Fibroblast of gingiva (primary cell): ENCODE measurements at places on chromosomes 3 and 15.
A peak's percentile ranks its signal among the peaks of the same experiment; 100 is the strongest.

- no peak for DNase-seq
Measured at GRCh38 chr3:59731943-59732342, 682.1 kb upstream of the CFAP20DC start.

DNA sequence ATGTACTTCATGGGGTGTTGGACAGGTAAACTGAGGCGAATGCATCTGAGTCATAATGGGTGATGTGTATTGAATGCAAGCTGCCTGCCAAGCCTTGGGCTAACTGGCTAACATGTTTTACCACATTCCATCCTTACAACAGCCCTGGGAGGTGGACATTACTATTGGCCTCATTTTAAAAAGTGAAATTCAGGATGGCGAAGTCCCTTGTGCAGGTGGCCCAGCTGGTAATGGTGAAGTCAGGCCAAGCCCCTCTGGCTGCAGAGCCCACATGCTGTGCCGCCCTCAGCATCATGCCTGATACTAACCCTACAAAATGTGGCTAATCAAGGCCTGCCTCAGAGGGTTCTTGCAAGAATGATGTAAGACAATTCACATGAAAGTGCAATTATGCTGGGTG lies 60.0 kb upstream of the CHD2 start:
- no peak for DNase-seq

DNA sequence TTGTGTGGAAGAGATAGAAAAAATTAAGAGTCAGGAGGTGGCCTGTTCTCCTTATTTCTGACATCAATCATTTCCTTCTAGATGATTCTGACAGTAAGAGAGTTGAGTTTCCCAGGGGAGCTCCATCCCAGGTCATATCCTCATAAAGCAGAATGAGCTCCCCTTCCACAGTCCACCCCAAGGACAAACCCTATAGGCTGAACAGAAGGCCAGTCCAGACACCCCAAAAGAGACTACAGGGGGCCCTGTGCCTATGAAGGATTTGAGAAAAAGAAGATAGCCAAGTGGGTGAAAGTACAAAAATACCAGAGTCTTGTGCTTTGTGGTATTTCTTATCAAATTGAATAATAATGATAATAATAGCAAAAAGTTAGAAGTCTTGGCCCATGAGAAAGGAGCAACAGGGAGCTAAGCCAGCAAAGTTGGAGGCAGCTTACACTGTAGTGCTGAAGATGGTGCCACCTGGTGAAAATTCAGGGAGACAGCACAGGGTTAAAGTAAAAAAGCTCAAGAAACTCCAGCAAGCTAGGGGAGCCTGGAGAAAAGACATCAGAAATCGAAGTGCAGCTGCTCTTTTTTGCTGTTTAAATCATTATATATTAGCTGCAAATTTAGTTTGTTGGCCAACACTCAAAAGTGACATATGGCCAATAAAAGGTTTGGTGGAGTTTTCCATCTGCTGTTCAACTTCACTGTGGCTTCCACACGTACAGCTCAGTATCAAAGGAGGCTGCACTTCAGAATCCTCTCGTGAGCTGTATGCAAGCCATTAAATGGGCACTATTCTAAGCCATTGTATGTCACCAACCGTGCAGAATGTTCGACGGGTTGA lies 35.8 kb upstream of the SLC24A5 start:
- peak; percentile 18 for DNase-seq

DNA sequence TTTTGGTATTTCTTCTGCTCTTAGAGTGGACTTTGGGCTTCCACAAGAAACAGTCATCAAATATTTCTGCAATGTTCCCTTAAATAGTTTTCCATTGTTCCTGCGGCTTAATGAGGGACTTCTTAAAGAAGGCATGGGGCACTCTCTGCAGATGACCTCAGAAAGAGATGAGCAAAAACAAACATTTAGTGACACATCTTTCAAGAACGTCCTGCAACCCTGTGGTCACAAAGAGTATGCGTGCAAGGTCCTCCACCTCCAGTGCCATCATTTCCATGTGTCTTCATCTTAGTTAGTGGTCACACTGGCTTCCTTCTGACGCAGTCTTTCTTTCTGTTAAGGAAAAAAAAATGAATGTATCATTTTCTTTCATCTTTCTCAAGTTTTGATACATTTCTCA lies 56.2 kb downstream of the GREM1 start:
- peak; percentile 96 for DNase-seq

GRCh38 chr3:48433472-48434118 lies 3.7 kb upstream of the PLXNB1 start:
- DNase-seq: no peak

DNA sequence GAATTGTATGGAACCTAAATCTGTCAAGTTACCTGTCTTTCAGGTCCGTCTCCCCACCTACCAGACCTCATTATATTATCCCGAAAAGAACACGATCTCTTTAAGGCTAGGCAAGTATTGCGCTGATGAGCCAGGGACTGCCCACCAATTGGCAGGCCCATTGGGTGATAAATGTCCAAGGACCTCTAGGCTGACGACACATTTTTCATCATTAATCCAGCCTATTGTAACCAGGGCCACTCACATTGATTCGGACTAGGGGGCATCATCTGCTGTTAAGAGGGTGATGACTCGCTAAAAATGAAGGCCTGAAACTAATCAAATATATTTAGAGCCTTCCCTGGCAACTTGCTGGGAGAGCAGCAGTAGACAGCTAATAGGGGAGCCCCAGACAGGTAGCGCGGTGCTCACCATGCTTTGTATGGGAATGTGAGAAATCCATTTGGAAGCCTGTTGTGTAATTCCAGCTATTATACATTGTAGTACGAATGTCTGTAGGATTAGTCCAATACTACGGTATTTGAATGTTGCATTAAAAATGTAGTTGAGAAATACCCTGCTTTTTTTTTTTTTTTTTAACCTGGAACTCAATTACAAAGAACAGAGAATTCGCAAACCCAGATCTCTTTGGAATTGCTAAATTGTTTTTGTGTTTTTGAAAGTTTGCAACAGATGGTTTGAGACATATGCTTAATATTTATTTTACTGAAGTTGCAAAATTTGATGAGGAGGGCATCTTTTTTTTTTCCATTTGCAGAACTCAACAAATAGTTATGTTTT lies 156.1 kb downstream of the ROBO2 start:
- peak; percentile 73 for DNase-seq

DNA sequence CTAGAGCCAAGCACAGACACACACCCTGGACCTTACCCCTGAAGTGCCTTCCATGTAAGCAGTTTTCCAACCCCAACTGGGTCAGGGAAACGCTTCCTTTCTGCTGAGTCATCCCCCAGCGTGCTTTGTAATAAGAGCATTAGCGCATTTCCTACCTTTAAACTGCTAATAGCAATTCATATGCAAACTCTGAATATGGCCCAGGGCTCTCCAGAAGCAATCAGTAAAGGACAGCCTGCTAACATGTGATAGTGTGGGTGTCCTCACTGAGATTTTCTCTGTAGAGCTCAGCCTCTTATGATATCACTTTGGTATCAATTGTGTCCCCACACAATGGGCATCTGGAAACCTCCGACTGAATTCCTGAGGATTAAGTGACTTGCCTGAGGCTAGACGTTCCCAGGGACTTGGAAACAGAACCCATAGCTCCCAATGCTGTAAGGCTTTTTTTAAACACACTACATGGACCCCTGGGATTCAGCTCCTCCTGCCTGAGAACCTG lies 5.6 kb downstream of the GABRB3 start:
- DNase-seq: no peak

DNA sequence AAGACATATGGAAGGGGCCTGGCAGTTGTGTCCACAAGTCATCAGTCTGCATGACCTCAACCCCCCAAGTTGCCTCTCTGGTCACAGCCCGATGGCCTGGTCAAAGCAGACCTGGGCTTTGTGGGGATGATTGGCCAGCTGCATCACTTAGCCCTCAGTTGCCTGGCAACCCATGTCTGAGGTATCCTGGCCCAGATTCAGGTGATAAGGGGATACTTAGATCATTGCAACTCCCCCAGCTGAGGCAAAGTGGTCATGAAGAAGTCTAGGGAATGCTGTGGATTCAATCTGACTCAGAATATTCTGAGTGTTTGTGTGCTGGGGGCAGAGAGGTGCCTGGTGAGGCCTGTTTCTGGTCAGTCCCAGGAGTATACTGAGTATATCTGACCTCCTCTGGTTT lies 5.0 kb downstream of the GPR156 start:
- DNase-seq: no peak

DNA sequence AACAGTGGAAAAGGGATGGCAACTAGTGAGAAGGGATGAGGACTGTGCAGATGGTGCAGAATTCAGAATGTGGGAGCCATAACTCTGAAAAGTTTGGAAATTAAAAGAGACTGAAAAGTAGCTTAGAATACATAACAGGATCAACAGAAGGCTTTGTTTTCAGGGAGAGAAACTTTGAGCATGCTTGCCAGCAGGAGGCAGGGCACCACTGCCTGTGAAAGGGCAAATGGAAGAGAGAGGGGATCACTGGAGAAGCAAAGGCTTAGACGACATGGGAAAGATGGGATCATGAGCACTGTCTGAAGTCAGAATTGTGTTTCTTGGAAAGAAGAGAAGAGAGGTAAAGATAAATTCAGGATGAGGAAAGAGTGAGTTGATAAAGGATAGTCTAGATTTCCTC lies 99.6 kb downstream of the ABI3BP start:
- DNase-seq: peak; percentile 42

- DNase-seq: no peak
Measured at GRCh38 chr3:98322101-98322500, 31.6 kb upstream of the OR5K4 start.

DNA sequence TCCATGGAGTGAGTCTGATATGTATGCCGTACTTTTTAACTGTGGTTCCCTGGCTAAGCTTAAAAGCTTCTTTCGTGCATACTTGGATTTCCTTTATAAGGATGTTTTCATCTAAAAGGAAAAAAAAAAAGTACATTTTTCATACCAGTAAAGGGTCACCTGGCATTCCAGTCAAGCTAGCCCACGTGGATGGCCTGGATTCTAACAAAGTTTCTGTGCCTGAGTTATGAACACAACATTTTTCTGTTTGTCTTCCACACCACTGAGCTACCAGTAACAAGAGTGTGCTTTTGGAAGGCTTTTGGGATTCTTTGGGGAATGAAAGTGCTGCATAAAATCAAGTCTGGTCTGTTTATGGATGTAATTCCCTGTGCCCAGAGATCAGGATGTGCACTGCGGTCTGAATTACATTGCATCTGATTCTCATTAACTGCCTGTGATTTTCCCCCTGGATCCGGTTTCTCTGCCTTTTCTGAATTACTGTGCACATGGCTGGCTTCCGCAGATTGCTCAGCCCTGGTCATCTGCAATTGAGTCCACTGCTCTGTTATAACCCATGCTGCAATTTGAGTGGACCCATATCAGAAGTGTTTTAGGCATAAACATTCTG lies 38.2 kb upstream of the MAGI1 start:
- peak; percentile 91 for DNase-seq
